HCT116 (cell line): ENCODE measurements at places on chromosomes 5 and 9. TPM values are rescaled to one million over a fixed set of nuclear protein-coding genes. Genes with fewer than 3 reads are reported as not detected.

- no peaks in the 10 kb centered on the region for H3K27me3 ChIP-seq
- no peak overlapping the region for H3K4me3 ChIP-seq
- no peaks in the 10 kb centered on the region for H3K4me1 ChIP-seq
These were observed 1.6 kb downstream of the PLCXD3 start for GRCh38 chr5:41508696-41509398.

GRCh38 chr5:11973469-11973868 is 69.2 kb upstream of the CTNND2 start:
- no peak overlapping the region for H3K4me3 ChIP-seq
- no peaks in the 10 kb centered on the region for H3K36me3 ChIP-seq
- no peaks in the 10 kb centered on the region for H3K27me3 ChIP-seq
- DNase-seq = no peak
- no peak overlapping the region for H3K27ac ChIP-seq
- no peaks in the 10 kb centered on the region for H3K4me1 ChIP-seq

DNA sequence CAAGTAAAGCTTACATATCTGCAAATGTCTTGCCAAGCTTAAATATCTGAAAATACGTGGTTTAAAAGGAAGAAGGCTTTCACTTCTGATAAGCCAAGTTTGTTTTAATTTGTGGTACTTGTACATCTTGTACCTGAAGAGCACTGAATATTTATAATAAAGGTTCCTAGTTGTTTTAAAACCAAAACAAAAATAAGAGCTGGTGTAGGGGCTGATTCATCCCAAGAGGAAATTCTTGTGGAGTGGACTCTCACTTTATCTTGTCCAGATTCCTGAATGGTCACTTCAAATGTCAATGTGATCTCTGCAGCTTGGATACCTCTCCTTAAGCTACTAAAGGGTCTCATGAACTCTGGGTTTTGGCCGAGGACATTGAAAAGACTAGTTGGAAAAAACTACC is 29.5 kb downstream of the MAMDC2 start:
- H3K36me3 ChIP-seq = no peaks in the 10 kb centered on the region
- no peaks in the 10 kb centered on the region for H3K4me1 ChIP-seq
- H3K27me3 ChIP-seq = peaks cover 5% of the 10 kb centered on the region; the same call in 1 of the 2 replicates
- no peak overlapping the region for H3K27ac ChIP-seq

DNA sequence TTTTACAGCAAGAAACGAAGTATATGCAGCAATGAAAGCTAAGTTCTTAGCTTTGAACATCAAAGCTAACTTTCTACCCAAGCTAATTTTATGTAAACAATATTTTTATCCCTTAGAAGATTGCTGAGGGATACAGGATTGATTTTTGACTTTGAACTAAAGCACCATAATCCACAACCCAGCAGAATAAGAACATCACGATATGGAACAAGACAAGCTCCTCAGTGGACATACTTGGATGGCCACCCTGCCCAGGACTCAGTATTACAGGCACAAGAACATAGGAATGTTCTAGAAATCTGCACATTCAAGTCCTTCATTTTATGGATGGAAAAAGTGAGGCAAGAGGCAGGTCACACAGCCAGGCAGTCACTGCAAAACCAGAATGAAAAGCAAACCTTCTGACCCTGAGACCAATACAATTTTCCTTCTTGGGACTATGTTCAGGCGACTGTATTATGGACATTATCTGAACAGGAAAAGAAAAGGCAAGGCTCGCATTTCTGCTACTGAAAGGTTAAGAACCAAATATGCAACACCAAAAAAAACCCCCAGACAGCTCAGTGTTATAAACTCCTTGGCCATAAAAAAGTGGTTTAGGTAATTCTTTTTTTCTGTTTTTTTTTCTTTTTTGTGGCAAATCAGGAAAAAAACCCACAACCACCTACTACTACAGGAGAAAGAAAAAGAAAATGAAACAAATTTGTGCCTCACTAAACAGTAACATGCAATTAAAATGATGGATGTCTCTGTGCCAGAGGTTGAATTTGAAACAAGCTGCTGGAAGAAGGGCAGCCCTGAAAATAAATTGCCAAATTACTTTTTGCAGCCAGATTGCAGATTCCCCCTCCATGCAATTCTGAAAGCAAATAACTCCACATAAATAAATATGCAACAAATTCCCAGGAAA is 25.4 kb downstream of the EPB41L4B start:
- no peaks in the 10 kb centered on the region for H3K27me3 ChIP-seq
- H3K27ac ChIP-seq = no peak overlapping the region
- H3K4me3 ChIP-seq = no peak overlapping the region
- H3K36me3 ChIP-seq = no peaks in the 10 kb centered on the region
- DNase-seq = no peak
- no peaks in the 10 kb centered on the region for H3K4me1 ChIP-seq

DNA sequence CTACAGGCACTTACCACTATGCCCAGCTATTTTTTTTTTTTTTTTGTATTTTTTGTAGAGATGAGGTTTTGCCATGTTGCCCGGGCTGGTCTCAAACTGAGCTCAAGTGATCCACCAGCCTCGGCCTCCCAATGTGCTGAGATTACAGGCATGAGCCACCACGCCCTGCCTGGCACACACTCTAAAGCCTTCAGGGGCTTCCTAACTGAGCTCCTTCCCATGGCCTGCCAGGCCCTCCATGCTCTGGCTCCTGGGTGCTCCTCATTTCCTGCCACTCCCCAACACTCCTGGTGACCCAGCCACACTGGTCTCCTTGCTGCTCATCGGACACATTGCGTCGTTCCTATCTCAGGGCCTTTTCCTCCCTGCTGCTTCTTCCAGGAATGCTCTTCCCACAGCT is 61.5 kb downstream of the CARTPT start:
- no peaks in the 10 kb centered on the region for H3K4me1 ChIP-seq
- no peak overlapping the region for H3K27ac ChIP-seq
- no peaks in the 10 kb centered on the region for H3K36me3 ChIP-seq

GRCh38 chr5:133746834-133747233 is 134.5 kb upstream of the FSTL4 start:
- H3K4me3 ChIP-seq = no peak overlapping the region
- peak; percentile 21 for DNase-seq
- H3K27ac ChIP-seq = no peak overlapping the region
- no peaks in the 10 kb centered on the region for H3K36me3 ChIP-seq

GFI1B gene
- total RNA-seq = 0.20 TPM

- no peak overlapping the region for H3K4me3 ChIP-seq
- no peaks in the 10 kb centered on the region for H3K4me1 ChIP-seq
- H3K36me3 ChIP-seq = no peaks in the 10 kb centered on the region
- no peak for DNase-seq
- no peak overlapping the region for H3K27ac ChIP-seq
These were observed 281.1 kb downstream of the MRPS30 start for GRCh38 chr5:45089870-45090269.

DNA sequence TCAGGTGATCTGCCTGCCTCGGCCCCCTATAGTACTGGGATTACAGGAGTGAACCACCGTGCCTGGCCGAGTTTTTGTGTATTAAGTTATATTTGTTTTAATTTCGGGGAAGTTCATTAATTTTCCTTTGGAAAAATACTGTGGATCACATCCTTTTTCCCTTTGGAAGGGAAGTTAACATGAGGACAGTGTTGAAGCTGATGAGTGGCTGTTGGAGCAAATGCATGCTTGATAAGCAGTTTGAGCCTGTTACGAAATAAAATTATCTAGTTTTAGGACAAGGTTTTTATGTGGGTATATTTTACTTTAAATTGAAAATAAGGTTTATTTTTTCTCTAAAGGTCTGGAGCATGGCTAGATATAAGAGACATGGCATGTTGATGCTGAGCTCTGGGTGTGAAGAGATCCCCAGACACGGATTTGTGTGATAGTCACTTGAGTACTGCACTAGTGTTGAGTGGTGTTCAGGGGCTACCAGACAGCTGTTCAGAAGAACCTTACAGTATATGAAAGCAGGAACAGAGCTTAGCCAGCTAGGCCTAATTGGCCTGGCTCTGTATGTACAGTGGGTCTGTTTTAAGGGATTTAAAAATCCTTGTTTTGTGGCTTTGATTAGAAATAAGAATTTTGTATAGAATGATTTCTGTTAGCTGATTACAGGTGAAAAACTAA is 17.4 kb downstream of the LMNB1 start:
- H3K4me1 ChIP-seq = no peaks in the 10 kb centered on the region
- H3K27ac ChIP-seq = no peak overlapping the region
- no peak for DNase-seq
- H3K27me3 ChIP-seq = no peaks in the 10 kb centered on the region

DNA sequence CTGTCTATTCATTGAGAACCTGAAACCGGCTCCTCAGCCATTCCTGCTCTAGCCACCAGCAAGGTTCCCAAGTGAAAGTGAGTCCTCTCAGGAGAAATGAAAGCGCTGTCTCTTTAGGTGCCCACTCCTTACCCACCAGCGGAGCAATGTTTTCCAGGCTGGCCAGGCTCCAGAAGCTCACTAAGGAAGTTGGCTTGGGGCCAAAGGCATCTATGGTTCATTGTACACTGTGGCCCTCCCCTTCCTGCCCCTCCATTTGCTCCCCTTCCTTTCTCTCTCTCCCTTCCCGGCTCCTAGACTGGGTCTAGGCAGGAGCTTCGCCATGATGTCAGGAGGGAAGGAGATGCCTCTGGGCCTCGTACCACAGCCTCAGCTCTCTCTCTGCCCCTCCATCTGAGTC is 1.1 kb upstream of the GABRP start:
- no peak for DNase-seq
- H3K27ac ChIP-seq = no peak overlapping the region
- H3K36me3 ChIP-seq = no peaks in the 10 kb centered on the region
- H3K27me3 ChIP-seq = no peaks in the 10 kb centered on the region
- H3K4me1 ChIP-seq = no peaks in the 10 kb centered on the region

GRCh38 chr5:178122346-178122745 is 8.5 kb upstream of the RMND5B start:
- H3K4me1 ChIP-seq = no peaks in the 10 kb centered on the region
- no peak overlapping the region for H3K4me3 ChIP-seq
- no peak overlapping the region for H3K27ac ChIP-seq

PLEKHG4B gene
- total RNA-seq = 0.02 TPM

TRIP13 gene
- 45.0 TPM for total RNA-seq

DNA sequence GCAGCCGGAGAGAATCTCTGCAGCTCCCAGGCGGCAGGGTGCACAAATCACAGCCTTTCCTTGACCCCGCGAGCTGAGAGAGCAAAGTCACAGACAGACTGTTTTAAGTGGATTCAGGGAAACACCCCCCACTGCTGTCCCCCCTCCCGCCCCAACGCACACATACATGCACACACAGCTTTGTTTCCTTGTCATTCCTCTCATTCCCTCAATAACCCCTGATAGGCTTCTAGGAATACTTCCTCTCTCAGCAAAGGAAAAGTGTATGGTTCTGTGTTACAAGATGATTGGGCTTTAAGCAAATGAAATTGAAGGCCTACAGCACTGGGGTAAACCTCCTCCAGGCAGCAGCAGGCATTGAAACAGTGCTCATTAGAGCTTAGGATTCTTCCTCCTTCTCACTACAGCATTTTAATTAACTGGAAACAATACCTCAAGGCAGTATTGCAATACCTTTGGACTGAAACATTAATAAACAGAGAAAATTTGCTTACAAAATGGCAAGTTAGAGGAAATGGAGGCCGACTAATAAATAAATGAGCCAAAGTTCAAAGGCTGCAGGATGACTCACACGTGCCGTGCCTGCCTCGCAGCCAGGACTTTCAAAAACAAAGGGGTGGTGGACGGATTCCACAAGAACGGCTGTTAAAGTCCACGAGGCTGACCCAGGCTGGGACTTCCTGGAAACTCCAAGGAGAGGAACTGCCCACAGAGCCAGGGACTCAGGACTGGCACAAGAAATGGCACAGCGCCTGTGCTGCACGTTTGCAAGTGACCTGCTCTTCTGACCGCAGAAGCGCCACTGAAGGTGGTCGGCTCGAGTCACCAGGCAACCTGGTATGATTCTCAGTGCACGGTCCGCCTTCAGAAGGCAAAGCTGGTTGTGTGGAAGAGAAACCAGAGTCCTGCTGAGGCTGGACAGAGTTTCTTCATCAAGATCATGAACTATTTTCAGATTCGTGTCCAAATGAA is 236.2 kb downstream of the SYK start:
- no peaks in the 10 kb centered on the region for H3K27me3 ChIP-seq
- no peak overlapping the region for H3K4me3 ChIP-seq
- peak; percentile 41 for DNase-seq
- H3K36me3 ChIP-seq = no peaks in the 10 kb centered on the region
- H3K4me1 ChIP-seq = peaks cover 29% of the 10 kb centered on the region

GRCh38 chr5:137234973-137235943 is 263.9 kb downstream of the SPOCK1 start:
- no peak for DNase-seq
- H3K36me3 ChIP-seq = no peaks in the 10 kb centered on the region
- H3K27me3 ChIP-seq = no peaks in the 10 kb centered on the region
- no peak overlapping the region for H3K4me3 ChIP-seq
- no peaks in the 10 kb centered on the region; the same call in 1 of the 2 replicates for H3K4me1 ChIP-seq

CD14 gene
- total RNA-seq = 0.42 TPM

GRCh38 chr5:56288873-56289601 is 55.9 kb upstream of the ANKRD55 start:
- no peak overlapping the region for H3K4me3 ChIP-seq
- no peaks in the 10 kb centered on the region for H3K4me1 ChIP-seq
- no peaks in the 10 kb centered on the region for H3K36me3 ChIP-seq
- DNase-seq = no peak

SPATA31C1 gene
- total RNA-seq = not detected

GRCh38 chr9:76007935-76008334 is 117.5 kb downstream of the PCSK5 start:
- no peak overlapping the region for H3K27ac ChIP-seq
- no peaks in the 10 kb centered on the region for H3K4me1 ChIP-seq
- no peaks in the 10 kb centered on the region for H3K36me3 ChIP-seq
- H3K4me3 ChIP-seq = no peak overlapping the region
- DNase-seq = no peak
